ENCODE measurements at places on chromosomes 5 and 9.

- no peak for DNase-seq
Measured at GRCh38 chr5:109645707-109646192, 44.0 kb upstream of the MAN2A1 start.

- DNase-seq: no peak
Measured at GRCh38 chr9:114092336-114092735, 6.8 kb downstream of the KIF12 start.

GRCh38 chr9:72579190-72579589, 57.8 kb downstream of the TMC1 start:
- DNase-seq: no peak

GRCh38 chr5:177552839-177553455, 1.4 kb downstream of the FAM193B start:
- no peak for DNase-seq

DNA sequence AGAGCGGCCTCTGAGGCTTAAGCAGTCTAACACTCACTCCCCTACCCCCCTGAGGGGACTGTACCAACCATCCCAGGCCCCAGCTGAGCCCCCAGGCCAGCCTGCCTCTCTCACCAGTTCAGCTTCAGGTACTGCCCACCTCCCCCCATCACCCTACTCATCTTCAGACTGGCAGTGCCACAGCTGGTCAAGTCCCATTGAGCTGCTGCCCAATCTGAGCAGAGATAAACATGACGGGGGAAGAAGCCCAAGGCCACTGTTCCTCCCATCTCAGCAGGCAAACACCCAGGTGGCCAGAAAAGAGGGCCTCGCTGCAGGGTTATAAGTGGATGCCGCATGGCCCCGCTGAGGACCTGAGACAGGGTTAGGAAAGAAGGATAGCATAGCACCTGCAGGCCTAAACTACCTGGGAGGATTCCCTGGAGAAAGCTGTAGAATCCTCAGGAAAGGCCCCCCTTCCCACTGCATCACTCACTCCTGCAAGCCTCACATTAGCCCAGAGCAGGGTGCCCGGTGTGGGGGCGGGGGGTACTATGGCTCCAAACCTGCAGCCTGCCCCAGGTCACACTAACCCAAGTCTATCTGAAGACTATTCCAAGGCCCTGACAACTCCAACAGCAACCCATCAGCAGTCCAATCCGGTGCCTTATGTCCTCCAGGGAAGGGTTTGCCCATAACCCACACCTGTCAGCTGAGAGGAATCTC, 3.6 kb downstream of the B4GALT1 start:
- no peak for DNase-seq

GRCh38 chr5:163379298-163380155, 57.9 kb upstream of the CCNG1 start:
- DNase-seq: no peak

DNA sequence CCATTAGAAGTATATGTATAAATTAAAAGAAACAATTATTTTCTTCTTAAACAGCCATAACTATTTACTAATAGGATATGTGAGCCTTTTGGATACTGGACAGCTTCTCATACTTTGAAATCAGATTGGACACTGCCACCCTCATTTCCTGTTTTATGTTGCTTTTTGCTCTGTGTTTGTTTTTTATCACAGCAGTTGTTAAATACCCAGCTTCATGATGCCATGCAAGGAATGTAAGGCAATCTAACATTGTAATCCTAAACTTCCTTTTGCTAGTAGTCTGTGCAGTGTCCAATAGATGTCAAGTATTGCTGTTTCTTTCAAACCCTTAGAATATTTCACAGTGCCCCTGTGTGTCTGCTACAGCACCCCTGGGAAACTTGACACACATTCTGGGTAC, 56.2 kb downstream of the CNTLN start:
- DNase-seq: no peak

DNA sequence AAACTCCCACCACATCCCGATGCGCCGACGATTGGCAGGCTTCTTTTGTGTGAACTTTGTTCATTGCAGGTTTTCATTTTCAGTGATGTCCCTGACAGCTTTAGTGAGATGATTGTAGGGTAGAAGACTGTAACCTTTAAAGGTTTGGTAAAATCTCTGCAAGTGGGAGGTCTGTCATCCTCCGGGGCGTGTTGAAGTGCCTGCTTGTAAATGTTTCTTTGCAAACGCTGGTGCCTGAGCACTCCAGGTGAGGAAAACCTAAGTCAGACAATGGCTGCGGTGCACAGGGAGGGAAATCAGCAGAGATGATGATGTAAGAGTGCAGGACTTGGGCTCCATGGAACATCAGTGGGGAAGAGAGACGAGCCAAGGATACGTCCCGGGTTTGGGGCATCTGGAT, 228.1 kb downstream of the DRD1 start:
- no peak for DNase-seq

DNA sequence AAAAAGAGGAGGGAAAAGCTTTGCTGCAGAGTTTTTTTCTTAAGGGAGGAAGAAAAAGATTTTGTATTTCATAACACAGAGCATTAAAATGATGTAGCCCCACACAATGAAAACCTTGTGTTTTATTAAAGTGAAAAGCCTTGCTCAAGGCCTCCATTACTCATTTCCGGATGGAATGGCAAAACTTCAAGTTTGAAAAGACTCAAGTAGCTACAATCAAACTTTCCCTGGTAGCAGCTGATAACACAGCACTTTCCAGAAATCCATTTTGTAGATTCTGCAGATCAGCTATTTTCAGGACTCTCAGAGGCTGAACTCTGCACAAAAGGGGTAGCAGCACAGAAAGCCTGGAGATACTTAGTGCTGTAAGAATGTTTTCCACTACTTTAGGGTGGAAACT, 374.8 kb downstream of the NFIB start:
- DNase-seq: no peak

DNA sequence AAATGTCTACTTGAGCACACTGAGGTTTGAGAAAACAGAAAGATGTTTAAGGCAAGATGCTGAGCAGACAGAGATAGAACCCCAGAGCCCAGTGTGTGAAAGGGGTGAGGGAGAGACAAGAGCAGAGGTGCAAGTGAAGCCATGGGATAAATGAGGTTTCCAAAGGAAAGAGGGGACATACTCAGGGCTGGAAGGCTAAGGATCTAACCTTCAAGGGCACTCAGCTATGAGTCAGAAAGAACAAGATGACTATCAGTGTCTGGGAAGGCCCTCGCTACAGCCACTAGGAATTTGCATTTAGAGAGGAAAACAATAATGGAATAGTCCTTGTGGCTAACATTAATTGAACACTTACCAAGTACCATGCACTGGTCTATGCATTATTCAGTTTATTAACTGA, 113.7 kb downstream of the HTR4 start:
- no peak for DNase-seq

GRCh38 chr5:137751869-137752491, 2.2 kb downstream of the HNRNPA0 start:
- DNase-seq: no peak

DNA sequence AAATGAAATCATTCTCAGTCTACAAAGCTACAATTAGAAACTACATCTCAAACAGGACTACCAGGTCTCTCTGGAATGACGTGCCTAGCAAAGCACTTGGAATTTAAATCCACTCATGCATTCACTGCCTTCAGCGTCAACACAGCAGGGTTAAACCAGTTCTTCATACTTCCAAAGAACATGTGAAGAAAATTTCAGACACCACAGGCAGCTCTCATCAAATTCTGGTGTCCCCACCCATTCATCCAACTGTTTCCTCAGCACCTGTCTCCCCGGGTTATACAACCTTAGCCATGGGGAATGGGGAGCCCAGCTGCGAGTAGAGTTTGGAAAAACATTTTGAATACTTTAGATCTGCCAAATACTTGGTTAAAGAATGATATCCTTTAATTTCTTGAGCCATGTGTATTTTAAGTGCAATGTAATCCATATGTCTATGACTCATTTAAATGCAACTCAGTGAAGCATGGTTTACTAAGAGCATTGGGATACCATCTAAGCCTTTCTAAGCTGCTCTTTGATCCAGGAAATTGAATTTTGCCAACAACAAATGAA, 17.5 kb downstream of the ADAM19 start:
- no peak for DNase-seq
